H4 (cell line): ENCODE measurements at places on chromosomes 2 and 18. TPM values are rescaled to one million over a fixed set of nuclear protein-coding genes. Genes with fewer than 3 reads are reported as not detected.

DNA sequence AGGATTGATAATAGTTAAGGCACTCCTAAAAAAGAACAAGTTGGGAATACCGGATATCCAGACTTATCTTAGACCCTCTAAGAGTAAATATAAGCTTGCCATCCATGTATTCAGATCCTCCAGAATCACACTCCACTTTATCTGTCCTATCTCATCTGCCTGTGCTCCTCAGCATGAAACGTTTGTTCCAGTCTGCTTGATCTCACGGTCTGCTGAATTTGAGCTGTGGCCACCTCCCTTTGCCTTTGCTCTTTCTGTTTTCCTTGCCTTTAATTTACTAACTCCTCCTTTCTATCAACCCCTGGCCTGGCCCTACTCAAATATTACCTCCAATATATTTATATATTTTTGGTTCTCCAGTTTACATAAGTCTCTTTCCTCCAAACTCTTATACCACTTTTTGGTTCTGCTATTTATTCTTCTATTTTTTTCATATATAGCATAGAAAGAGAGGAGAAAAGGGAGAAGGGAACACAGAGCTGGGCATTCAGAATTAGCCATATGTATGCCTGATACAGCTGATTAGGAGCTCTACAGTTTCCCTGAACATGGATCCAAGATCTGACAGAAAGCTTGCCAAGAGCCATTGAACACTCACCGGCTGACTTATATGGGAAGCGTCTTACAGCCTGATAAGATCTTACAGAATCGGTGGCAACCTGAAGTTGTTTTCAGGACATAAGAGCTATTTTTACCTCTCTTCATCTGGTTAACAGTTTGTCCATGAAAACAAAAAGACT is 21.8 kb upstream of the DNAJC27 start:
- no peak for DNase-seq

GRCh38 chr2:6639929-6640620 is 225.6 kb downstream of the CMPK2 start:
- DNase-seq, result no peak

DNA sequence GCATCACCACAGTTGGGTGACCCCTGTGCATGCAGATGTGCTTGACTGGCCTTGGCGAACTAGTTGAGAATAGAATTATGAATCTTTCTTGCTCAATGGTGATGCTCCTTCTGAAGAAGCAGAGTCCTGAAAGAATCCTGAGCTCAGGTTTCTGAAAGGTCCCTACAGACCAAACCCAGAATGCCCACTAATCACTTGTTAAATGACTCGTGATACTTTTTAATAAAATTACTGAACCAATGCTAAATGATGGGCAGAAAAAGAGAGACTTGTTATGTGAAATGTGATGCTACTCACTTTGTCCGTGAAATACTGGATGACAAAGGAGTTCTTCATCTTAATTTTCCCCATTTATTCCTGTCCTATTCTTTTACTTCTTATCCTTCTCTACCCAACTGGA is 263.5 kb upstream of the LRRTM1 start:
- no peak for DNase-seq

GRCh38 chr2:152336854-152337510 is 2.0 kb downstream of the FMNL2 start:
- peak; percentile 40 for DNase-seq

GRCh38 chr2:179939259-179939658 is 67.8 kb downstream of the CWC22 start:
- no peak for DNase-seq

GRCh38 chr18:45295388-45295787 is 319.9 kb upstream of the SLC14A2 start:
- no peak for DNase-seq

- no peak for DNase-seq
These were observed 35.6 kb downstream of the MRPS5 start for GRCh38 chr2:95086017-95086416.

GRCh38 chr18:36503477-36503876 is 206.0 kb downstream of the FHOD3 start:
- DNase-seq, result no peak

DNA sequence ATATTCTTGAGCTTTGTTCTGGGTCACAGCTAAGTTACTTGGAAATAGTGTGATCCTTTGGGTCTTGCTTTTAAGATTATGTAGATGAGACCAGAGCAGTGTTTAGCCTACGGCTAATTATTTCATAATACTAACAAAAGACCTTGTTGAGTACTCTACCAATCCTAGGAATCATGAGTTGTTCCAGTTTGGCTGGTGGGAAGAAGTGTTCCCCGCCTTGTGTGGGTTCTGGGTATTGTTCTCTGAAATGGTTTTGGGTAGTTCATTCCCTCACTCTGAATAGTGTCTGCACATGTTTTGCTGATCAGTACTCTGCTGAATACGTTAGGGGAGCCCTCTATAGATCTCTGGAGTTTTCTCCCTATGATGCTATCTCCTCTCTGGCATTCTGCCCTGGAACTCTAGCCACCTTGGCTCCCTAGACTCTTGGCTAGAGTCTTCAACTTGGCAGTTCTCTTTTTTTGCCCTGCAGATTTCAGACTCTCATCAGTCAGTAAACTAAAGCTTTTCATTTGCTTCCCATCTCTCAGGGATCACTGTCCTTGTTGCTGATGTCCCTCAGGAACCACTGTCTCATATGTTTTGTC is 48.4 kb downstream of the NEMP2 start:
- no peak for DNase-seq

DNA sequence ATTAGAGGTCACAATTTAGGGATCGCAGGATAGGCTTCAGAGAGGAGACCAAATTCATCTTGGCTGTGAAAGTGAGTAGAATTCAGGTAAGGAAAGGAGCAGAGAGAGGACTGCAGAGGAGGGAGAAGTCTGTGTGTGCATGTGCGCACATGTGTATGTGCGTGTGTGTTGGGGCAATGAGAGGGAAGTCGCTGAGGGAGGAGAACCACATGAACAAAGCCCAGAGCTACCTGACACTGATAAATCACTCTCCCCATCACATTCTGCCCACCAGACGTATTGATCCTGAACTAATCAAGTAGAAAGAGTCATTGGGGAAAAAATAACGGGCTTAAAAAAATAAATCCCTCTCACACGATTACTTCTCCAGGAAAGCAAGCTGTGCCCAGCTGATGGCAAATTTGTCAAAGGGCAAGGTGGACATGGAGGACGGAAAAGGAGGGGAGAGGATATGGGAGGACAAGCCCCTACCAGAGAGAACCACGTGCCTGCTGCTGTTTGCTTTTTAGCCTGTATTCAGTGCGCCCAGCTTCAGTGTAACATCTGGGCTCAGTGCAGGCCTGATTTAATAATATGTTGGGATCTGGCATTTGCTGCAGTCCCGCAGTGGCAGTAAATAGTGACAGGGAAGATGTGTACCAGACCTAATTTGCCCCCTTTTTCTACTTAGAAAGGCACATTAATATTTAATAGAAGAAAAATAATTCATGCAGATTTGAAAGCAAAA is 307.5 kb downstream of the C1D start:
- DNase-seq, result no peak

- DNase-seq, result no peak
These were observed 53.2 kb downstream of the SFXN5 start for GRCh38 chr2:73018188-73018825.

GRCh38 chr18:55509631-55510324 is 78.2 kb downstream of the TCF4 start:
- DNase-seq, result peak; percentile 32

DNA sequence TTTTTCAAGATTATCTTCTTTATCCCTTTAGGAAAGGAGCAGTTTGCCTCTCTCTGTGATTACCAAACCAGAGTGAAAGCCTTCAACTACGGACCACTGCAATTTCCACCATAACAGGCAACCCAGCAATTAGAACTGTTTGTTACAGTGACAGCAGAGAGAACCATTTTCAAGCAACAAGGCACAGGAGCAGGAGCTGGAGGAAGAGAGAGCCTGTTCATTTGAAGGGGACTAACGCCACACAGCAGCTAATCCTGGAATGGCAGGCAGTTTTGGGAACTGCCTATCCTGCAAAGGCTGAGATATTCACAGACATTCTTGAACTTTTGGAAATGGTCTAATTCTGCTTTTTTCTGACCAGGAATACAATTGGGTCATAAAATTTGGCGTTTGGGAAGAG is 1541.9 kb upstream of the PIK3C3 start:
- peak; percentile 7 for DNase-seq

GRCh38 chr2:128686497-128686859 is 367.8 kb upstream of the HS6ST1 start:
- no peak for DNase-seq

GRCh38 chr2:147711031-147711430 is 133.8 kb upstream of the ACVR2A start:
- peak; percentile 3 for DNase-seq

GRCh38 chr2:64963719-64964118 is 25.5 kb upstream of the SLC1A4 start:
- DNase-seq, result no peak

- peak; percentile 14 for DNase-seq
These were observed 49.8 kb downstream of the PTPN4 start for GRCh38 chr2:119809339-119810048.

Gene ADAM23
- 4.2 and 4.9 TPM in 2 replicates for total RNA-seq

Gene TBR1
- total RNA-seq, result 0.02 TPM in 1 of 2 replicates, not detected in the other

Gene TDRD15
- 0.15 TPM in 1 of 2 replicates, not detected in the other for total RNA-seq

Gene CCDC150
- 1.4 and 2.3 TPM in 2 replicates for total RNA-seq

Gene MRPL30
- total RNA-seq, result 49.4 and 49.6 TPM in 2 replicates

Gene TUBB8B
- not detected in 2 replicates for total RNA-seq
